ENCODE measurements at places on chromosomes 2 and 18. TPM values are rescaled to one million over a fixed set of nuclear protein-coding genes. Genes with fewer than 3 reads are reported as not detected.
A peak's percentile ranks its signal among the peaks of the same experiment; 100 is the strongest.

DNA sequence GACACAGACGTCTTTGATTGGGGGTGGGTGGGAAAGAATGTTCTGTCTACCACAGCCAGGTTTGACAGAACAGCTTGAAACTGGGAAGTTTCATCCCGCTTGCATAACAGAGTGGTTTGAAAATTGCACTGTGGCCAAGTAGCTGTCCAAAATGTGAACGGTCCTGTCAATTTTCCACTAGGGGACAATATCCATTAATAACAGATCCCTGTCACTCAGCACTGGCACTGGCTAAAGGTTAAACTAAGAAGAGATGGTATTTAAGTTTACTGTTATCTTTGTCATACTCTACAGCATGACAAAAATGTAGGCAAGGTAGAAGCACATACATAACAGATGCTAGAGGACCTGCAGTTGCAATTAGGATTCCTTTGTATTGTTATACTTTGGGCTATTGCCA, 55.6 kb upstream of the ACMSD start:
- DNase-seq: no peak

GRCh38 chr2:17788773-17789172, 27.5 kb upstream of the MSGN1 start:
- no peak for DNase-seq

DNA sequence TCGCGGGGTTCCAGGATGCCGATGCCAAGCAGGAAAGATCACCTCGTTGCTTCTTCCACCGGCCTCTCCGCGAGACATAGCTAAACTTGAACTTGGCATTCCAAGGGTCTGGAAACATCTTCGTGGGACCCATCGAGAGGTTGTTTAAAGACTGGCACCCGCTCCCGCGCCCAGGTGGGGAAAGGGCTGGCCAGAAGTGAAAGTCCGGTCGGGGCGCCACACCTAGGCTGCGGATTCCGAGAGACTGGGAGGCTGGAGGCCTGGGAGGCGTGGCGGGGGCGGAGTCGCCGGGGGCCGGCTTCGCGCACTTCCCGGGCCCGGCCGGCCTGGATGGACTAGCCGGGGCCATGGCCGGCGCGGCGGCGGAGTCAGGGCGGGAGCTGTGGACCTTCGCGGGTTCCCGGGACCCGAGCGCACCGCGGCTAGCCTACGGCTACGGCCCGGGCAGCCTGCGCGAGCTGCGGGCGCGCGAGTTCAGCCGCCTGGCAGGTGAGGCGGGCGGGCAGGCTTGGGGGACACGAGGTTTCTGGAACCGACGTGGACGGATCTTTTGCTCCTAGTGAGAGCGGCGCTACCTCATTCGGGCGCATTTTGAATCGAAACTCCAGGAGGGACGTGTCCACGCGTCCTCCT, at the start of gene MOCOS:
Gene MOCOS, plus strand, starts transcription at position 305 of the 633 bp plus-strand sequence. Its CDS starts 43 bp downstream, at position 348.
- peak; percentile 86 for DNase-seq

DNA sequence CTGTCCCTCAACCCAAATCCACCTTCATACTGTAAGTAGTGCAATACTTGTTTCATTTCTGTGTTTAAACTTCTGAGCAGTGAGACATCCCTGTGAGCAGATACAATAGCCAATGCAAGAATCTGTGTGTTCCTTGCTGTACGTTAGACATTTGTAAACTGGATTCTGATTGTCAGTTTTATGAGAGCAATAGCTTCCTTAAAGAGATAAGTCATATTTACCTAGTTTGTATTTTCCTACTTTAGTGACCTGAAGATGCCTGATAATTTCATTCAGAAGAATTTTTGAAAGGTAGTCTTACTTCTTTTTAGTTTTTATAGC, 90.7 kb downstream of the DPP4 start:
- no peak for DNase-seq

GRCh38 chr2:102758439-102758838, 3.4 kb upstream of the TMEM182 start:
- DNase-seq: no peak

GRCh38 chr2:217061916-217062505, 202.1 kb upstream of the TNP1 start:
- no peak for DNase-seq

GRCh38 chr18:13176847-13177246, 41.7 kb upstream of the LDLRAD4 start:
- no peak for DNase-seq

DNA sequence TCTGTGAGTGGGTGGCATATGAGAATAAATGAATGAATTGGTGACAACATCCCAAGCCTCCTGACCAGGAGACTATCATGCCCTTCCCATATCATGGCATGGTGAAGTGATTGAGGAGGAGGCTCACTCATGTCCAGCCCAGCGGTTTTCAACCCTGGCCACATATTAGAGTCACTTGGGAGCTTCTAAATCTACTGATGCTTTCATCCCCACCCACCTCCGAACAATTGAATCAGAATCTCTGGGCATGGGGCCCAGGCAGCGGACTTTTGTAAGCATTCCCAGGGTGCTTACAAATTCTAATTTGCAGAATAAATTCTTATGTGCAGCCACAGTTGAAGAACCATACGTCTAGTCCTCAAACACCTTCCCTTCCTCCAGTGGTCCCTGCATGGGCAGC, 81.7 kb upstream of the SEC11C start:
- no peak for DNase-seq

GRCh38 chr2:15641530-15641982, 49.9 kb downstream of the DDX1 start:
- DNase-seq: no peak

DNA sequence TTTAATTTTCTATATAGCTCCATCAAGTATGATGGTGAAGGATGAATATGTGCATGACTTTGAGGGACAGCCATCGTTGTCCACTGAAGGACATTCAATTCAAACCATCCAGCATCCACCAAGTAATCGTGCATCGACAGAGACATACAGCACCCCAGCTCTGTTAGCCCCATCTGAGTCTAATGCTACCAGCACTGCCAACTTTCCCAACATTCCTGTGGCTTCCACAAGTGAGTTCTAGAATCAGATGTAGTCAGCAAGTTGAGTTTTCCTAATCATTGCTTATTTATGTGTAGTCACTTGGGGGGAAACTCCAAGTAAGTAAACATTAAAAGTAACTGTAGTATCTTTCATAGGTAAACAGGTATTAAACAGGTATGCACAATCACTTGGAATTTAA, 24.8 kb downstream of the SMAD4 start:
- no peak for DNase-seq

DNA sequence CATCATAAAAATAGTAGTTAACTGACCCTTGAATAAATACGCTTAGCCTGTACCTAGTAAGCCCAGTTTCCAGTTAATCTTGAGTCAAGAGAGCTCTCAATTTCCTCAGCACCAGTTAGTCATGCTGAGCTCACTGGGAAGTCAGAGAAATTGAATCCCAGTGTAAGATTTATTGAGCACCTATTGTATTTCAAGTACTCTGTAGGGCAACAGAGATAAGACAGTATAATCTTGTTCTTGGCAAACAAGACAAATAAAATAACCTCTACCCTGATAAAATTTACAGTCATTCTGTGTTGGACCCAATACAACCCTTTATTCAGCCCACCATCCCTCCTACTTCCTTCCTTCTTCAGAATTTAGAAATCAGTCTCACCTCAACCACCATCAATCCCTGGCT, 71.9 kb upstream of the NRP2 start:
- no peak for DNase-seq

- DNase-seq: peak; percentile 97
Observed at GRCh38 chr2:96907115-96908041, 37.5 kb upstream of the SEMA4C start.

DNA sequence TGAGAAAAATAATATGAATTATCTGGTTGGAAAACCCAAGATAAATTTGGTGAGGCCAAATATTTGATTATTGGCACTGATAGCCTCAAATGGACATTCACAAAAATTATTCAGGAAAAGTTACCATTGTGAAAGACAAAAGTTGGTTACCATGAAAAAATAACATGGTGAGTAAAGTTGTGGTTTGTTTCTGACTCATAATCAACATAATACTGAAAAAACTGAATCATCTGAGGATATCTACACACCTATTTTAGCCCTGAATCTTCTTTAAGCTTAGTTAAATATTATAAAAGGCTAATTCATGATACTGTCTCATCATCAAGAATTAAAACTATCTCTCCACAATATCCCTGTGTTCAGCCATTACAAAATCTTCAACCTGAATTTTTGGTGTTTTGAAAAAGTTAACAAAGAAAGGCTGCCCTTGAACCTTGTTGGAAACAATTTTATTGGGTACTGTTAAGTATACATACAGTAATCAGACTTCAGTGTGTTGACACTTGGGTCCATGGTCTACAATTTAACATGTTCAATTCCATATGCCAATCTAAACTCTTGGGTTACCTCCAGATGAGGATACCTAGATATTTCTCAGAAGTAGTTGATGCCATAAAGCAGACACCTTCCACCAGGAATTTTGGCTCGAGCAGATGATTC, 607.5 kb upstream of the SLC39A10 start:
- no peak for DNase-seq

- DNase-seq: no peak
Observed at GRCh38 chr18:13915995-13916431, 677 bp upstream of the MC2R start.

DNA sequence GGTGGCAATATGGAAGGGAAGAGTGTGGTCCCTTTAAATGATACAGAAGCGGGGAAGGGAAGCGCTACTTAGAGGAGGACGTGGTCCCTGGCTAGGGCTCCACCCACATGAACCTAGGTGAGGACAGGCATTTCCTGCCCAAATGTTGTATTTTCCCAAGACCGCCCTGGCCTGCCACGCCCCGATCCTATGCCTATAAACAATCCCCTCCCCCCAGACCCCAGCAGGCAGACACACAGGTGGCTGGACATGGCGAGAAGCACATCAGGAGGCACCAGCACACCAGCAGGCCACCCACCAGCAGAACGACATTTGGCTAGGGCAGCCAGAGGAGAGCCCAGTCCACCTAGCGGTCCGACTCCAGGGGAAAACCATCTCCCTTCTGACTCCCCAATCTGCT, 47.2 kb downstream of the METTL8 start:
- no peak for DNase-seq

DNA sequence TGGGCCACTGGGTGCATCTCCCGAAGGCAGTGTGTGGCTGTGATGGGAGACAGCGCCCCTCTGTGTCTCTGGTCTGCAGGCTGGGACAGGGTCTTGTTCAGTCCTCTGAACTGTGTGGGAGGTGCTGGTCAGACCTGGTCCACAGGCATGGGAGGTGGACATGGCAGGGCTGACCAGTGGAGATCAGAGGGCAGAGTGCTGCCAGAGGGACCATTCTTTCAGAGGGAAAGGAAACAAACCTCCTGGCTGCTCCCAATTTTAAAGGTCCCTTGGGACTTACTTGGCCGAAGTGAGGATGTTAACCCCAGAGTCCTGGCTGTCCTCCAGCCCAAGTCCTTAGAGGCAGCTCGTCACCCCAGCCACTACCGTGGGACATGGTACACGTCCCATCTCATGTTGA, 4.0 kb downstream of the CAPN13 start:
- no peak for DNase-seq

DNA sequence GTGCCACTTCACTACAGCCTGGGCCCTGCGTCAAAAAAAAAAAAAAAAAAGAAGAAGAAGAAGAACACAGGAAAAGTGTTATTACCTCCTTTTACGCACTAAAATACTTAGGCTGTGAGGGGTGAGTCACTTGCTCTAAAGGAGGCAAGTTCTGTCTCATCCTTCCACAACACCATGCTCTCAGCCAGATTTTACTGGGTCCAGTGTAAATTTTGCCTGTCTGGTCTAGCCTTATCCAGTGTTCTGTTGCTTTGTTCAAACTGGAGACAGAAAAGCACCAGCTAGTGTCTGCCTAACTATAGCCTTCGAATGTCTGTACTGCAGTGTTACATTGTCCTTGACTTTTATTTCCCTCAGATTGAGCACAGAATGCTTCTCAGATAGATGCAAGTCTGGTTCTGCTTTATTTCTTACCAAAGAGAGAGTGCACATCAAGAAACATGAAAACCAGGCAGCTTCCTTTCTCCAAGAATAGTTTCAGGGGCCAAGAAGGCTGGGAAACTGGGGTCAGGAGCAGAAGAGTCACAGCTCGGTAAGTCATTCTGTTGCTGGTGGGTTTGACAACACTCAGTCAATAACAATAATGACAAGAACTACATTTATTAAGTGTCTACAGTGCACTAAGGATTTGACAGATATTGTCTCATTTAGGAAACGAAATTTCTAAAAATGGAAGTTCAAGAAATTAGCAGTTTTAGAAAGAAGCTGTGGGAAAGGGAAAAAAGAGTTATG, 3.1 kb upstream of the MSGN1 start:
- DNase-seq: no peak

GRCh38 chr18:64083916-64084315, 65.0 kb downstream of the LINC00305 start:
- DNase-seq: no peak

GRCh38 chr2:85429213-85429923, 10.9 kb downstream of the SH2D6 start:
- no peak for DNase-seq

The REG3G gene
- polyA plus RNA-seq: not detected

The AKAIN1 gene
- polyA plus RNA-seq: 0.32 TPM

The DNAJC5G gene
- polyA plus RNA-seq: not detected

The NEB gene
- polyA plus RNA-seq: 0.60 TPM

Measured in sigmoid colon (tissue), 7 donors.